ENCODE measurements at places on chromosomes 2 and 18.
A peak's percentile ranks its signal among the peaks of the same experiment; 100 is the strongest.

DNA sequence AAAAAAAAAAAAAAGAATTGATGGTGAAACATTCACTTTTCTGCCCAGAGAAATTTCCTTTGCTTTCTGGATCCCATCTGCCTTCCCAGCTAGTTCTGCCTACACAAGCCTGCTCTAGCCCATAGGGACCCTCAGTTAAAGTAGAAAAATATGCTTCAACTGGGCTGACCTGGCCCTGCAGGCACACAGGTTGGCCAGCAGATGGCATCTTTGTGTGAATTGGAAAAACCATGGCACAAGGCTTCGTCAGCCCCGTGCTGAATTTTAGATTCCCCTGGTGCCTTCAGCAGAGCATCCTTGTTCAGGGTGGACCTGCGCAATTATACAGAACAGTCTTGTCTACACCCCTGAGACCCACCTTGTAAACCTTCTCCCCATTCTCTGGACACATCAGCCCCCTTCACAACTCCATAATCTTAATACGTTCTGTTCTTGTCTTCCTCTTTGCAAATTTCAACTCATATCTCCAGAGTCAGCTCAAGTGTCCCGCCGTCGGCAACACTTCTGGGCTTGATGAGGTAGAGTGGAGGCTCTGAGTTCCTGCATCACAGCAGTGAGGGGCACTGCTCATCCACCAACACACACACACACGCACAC lies 114.5 kb downstream of the INSIG2 start:
- no peak for DNase-seq

- no peak for DNase-seq
Measured at GRCh38 chr2:143279672-143280071, 150.5 kb downstream of the ARHGAP15 start.

GRCh38 chr2:71215447-71215846 lies 11.5 kb downstream of the PAIP2B start:
- DNase-seq = no peak

GRCh38 chr18:13265008-13265910 lies 46.7 kb downstream of the LDLRAD4 start:
- DNase-seq = no peak

DNA sequence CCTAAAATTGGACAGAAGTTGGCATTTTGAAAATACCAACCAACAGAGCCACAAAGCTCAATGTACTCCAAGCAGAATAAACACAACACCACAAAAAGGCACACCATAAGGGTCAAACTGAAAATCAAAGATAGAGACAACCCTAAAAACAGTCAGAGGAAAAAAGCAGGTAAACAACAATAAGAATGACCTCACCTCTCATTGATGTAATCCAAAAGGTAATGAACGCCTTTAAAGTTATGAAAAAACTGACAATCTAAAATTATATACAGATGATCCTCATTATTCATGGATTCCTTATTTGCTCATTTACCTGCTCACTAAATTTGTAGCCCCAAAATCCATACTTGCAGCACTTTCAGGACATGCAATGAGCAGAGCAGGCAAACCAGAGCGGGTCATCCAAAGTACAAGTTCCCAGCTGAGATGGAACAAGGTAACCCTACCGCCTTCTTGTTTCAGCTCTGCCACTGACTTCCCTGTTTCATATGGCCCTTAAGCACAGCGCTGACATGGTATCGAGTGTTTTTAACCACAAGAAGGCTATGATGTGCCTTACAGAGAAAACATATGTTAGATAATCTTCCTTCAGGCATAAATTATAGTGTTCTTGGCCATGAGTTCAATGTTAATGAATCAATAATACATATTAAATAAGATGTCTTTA lies 17.0 kb downstream of the RTN4 start:
- DNase-seq = no peak

DNA sequence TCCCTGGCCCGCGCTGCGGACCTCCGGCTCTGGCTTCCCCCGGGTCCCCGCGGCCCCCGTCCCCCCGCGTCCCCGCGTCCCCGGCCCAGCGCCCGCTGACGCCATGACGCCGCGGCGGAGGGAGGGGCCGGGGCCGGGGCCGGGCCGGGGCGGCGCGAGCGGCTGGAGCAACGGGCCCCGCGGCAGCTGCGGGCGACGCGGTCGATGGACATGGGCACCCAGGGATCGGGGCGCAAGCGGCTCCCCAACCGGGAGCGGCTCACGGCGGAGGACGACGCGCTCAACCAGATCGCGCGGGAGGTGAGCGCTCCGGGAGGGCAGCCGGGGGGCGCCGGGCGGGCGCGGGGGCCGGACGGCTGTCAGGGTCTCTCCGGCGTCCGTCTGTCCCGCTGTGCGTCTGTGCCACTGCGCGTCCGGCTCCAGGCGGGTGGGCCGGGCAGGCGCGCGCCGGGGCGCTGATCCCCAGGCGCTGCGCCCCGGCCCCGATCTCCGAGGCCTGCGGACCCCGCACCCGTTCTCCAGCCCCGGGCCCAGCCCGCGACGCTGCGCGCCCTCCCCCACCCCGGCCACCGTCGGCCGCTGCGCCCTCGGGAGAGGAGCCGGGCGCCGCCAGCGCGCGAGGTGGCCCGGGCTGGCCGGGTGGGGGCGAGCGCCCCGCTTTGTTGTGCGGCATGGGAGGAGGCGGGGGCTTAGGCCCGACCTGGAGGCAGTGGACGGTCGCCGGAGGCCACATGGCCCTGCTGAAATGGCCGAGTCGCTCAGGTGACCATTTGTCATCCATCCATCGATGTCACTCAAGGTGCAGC lies at the start of gene LRRFIP1:
LRRFIP1 (plus strand) TSS at position 147 of the 806 bp plus-strand sequence; CDS start at position 205, 58 bp downstream.
- no peak for DNase-seq

GRCh38 chr2:42060028-42060427 lies 12.2 kb downstream of the PKDCC start:
- no peak for DNase-seq

DNA sequence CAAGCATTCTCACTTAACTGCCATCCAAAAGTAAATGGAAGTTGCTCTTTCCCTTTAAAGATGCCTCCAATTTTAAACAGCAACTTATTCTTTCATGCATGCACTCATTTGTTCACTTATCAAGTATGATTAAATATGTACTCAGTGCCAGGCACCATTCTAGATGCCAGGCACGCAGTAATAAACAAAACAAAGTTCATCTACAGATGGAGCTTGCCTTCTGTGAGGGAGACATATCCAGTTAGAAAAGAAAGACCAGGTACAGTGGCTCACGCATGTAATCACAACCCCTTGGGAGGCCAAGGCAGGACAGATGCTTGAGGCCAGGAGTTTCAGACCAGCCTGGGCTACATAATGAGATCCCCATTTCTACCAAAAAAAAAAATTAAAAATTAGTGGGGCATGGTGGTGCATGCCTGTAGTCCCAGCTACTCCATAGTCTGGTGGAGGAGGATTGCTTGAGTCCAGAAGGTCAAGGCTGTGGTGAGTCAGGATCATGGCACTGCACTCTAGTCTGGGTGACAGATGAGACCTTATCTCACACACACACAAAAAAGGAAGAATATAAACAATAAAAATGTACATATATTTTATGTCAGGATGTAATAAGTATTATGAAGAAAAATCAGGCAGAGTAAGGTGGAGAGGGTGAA lies 19.2 kb upstream of the CCDC141 start:
- DNase-seq = no peak

DNA sequence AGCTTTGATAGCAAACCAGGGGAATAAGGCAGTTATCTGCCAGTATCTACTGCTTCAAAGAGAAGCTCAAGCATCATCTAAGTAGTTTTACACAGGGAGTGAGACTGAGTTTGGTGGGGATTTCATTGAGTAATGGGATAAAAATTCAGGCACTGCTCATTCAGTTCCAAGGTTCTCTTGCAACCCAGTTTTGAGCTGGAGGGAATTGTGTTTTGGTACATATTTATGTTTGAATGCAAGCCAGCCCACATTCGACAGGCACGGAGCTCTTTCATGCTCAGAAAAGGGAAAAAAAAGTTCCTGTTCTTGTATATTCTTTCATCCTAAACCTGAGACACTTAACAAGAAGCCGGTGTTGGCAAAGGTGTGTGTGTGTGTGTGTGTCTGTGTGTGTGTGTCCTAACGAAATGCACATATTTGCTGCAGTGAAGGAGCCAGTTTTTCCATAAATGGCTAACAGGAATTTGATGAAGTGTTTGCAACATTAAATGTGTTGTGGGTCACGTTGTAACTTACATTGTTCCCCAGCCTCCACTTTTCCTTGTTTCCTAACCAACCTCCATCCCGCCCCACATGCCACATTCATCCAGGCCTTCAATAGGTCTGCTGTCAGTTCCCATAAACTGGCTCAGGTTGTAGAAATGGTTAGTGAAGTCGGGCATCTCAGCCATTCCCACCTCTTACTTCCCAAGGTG lies 311.1 kb downstream of the TXNL1 start:
- DNase-seq = no peak

- no peak for DNase-seq
Measured at GRCh38 chr2:173720306-173720705, 244.9 kb downstream of the SP3 start.

DNA sequence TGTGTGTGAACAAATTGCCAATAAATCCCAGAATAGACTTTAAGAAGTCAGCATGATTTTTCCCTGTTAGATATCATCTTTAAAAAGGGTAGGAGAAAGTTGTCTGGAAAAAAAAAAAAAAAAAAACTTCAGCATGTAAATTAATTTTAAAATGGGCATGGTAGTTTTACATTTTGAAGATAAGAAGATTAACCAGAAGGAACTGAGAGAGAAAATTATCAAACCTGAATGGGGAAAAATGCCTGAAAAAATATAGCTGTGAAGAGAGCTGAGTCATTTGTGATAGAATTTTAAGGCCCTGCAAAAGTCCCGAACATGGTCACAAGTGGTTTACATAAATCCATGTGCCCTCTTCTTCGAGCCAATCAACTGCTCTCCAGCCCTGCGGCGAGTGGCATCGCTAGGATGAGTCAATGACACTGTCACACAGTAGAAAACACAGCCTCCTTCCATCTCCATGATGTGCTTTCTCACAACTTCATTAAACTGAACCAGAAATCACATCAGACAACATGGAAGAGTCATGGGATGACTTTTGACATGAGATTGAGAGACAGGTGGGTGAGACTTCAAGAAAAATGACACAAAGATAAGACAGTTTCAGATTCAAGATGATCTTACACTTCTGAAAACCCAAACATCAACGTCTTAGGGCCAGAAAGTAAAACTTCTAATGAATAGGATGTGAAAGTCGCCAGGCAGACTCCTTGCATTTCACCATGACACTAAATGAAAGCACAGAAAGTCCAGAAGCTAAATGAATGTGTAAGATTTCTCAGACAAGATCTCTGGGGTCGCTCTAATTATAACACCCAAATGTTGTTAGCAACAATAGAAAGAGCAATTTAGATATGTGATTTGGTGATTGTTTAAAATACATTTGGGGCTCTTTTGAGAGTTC lies 273.0 kb upstream of the ID2 start:
- DNase-seq = no peak

DNA sequence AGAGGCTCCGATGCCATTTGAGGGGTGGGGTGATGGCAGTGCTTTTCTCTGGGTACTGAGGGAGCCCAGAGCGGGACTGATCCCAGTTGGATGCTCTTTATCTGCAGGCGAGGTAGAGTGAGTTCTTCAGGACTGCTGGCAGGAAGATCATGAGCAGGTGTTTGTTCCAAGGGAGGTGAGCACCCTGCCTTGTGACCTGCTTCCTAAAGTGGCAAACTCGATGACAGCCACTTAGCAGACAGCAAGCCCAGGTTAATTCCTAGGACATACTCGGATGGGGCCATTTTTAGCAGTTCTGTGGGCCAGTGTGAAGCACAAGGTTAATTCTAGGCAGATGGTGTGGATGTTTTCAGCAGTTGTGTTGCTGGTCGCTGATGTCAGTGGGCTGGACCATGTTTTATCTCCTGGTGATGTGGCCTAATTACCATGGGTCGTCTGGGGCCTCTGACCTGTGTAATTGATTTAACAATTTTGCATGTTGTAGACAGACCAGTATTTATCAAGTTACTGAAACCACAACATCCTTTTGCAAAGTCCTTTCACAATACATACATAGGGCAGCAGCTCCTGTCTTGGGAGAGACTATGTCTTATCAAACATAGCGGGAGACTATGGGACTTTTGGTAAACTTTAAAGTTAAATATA lies 4.9 kb downstream of the FKBP1B start:
- no peak for DNase-seq

GRCh38 chr18:44862112-44862511 lies 181.4 kb downstream of the SETBP1 start:
- DNase-seq = no peak

- no peak for DNase-seq
Measured at GRCh38 chr18:44759925-44760342, 79.2 kb downstream of the SETBP1 start.

DNA sequence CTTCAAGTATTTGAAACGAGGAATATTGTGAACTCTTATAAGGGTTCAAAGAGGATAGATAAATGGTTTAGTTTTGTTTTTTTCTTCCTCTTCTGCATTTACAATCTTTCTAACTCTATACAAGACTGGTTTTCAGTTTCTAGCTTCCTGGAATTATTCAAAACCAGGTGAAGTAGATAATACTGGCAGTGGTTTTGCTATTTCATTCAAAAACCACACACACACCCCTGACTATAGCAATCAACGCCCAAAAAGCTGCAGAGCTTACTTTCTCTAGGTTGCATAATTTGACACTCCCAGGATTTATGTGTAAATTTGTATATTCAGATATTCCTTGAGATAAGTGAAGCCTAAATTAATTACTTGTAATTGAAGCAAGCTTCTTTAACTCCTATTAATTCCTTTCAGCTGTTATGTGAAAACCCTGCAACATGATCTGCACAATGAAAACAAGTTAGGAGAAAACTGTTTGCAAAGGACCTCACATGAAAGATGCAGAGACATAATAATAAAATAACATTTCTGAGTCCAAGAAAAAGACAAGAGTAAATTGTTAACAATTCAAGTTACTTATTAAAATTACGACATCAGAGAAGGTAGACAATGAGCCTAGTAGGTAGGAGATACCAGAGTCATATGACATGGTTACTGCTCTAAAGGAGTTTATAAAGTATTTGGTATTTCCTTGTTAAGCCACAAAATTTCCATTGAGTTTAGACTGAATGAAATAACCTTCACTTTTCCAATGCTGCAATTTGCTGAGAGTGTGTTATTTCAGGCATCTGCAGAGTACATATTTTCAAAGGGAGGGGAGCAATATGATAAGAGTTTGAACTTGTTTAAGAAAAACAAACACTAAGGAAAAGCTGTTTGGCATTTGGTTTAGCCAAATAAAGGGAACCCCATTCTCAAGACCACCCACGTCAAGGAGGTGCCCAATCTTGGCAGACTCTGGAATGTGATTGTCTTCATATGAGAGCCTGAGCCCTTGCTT lies 1.6 kb upstream of the NFE2L2 start:
- peak; percentile 71 for DNase-seq

GRCh38 chr2:132953771-132954170 lies 283.8 kb upstream of the LYPD1 start:
- DNase-seq = no peak

Measured in NCI-H526 treated with DMSO at 0.1 percent for 48 hours (cell line).